ENCODE measurements at places on chromosomes 3 and 15.

DNA sequence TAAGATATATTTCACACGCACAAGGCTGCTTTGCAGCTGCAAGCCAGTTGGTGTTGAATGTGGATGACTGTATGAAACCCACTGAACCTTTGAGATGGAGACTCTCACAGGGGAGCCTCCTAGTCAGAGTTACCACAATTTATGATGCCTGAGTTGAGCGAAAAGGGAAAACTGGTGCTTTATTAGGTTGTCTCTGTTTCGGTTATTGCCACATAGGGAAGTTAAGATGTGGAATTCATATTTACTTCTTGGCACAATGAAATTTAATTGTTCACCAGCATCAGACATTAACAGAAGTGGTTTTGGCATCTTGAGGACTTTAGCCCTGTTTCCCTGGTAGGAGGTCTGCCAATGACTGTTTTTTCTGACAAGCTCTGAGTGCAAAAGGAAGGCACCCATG lies 358.2 kb downstream of the SQOR start:
- no peaks in the 10 kb centered on the region for H3K27me3 ChIP-seq
- H3K4me1 ChIP-seq: no peaks in the 10 kb centered on the region
- H3K27ac ChIP-seq: no peak overlapping the region
- no peaks in the 10 kb centered on the region for H3K36me3 ChIP-seq
- no peak for DNase-seq

- DNase-seq: no peak
- no peak overlapping the region for H3K27ac ChIP-seq
- H3K4me3 ChIP-seq: peak overlapping the region; percentile 4
- no peaks in the 10 kb centered on the region for H3K4me1 ChIP-seq
Observed at GRCh38 chr3:64445109-64445943, 220.1 kb upstream of the PRICKLE2 start.

DNA sequence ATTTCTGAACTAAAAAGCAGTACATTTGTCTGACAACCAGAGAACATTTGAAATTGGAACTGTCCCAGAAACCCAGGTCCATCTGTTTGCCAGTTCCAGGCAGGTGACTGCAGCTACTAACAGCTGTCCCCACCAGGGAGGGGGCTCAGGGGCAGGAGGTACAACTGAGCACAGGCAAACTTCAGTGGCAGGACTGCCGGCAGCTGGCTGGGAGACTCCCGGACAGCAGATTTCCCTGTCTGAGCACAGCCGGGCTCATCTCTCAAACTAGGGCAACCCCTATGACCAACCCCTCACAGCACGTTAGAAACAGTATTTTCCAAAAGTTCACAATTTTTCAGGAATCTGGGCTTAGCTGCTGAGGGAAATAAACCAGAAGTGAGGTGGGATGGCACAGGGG lies 88.8 kb downstream of the MEGF11 start:
- DNase-seq: no peak
- no peaks in the 10 kb centered on the region for H3K4me1 ChIP-seq
- no peak overlapping the region for H3K27ac ChIP-seq
- H3K27me3 ChIP-seq: no peaks in the 10 kb centered on the region
- H3K36me3 ChIP-seq: no peaks in the 10 kb centered on the region

DNA sequence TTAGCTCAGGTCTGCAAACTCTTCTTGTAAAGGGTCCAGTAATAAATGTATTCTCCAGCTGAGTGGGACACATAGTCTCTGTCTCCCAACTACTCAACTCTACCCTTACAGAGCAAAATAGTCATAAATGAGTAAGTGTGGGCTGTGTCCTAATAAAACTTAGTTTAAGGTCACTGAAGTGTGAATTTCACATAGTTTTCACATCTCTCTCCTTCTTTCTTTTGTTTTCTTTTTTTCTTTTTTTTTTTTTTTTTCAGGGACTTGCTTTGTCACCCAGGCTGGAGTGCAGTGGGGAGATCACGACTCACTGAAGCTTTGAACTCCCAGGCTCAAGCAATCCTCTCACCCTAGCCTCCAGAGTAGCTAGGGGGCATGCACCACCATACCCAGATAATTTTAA lies 1.9 kb upstream of the ACTL6A start:
- H3K27me3 ChIP-seq: peaks cover 13% of the 10 kb centered on the region
- peaks cover 2% of the 10 kb centered on the region for H3K36me3 ChIP-seq
- H3K27ac ChIP-seq: no peak overlapping the region
- no peak overlapping the region for H3K4me3 ChIP-seq
- H3K4me1 ChIP-seq: peaks cover 28% of the 10 kb centered on the region

DNA sequence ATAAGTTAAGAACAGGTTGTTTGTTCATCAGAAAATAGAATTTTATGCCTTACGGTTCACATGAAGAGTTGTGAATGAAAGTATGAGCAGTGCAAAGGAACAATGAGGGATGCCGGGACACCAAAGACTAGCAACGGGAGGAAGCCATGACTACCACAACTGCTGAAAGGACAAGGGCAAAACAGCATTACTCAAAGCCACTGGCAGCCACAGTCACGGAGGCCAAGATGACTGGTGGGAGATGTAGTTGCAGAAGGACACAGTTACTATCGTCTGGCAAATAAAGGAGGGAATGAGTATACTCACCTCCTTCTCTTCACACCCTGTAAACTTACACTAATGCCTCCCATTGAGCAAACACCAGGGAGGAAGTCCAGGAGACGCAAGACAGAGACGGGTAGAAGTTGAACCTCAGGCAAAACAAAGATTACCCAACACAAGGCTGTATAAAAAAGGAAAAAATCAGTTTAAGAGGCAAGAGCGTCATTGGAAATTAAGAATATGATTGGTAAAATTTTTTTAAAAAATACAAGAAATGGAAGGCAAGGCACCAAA lies 675.5 kb downstream of the FHIT start:
- no peak overlapping the region for H3K27ac ChIP-seq
- H3K27me3 ChIP-seq: peaks cover 13% of the 10 kb centered on the region
- H3K4me3 ChIP-seq: no peak overlapping the region

- H3K27me3 ChIP-seq: no peaks in the 10 kb centered on the region
- no peaks in the 10 kb centered on the region for H3K36me3 ChIP-seq
- no peak overlapping the region for H3K27ac ChIP-seq
- H3K4me1 ChIP-seq: no peaks in the 10 kb centered on the region
- DNase-seq: no peak
- H3K4me3 ChIP-seq: no peak overlapping the region
Observed at GRCh38 chr3:43748179-43748578, 57.4 kb downstream of the ABHD5 start.

DNA sequence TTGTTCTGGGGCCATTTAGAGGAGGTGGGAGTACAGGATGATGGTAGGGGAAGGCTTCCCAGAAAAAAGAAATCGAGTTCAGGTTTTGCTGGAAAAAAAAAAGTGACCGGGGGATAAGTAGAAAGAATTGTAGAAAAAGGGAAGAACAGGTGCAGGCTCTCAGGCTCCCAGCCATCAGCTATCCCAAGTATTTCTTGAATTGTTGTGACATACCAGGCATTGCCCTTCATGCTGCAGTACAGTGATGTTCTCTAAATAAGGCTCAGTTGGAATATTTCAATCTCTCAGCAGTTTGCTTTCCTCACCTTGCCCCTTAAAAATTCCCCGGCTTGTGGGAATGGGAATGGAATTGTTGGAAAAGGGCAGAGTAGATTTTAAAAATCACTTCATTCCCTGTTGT lies 82.5 kb upstream of the RGMA start:
- no peaks in the 10 kb centered on the region for H3K36me3 ChIP-seq
- no peaks in the 10 kb centered on the region for H3K4me1 ChIP-seq
- DNase-seq: no peak
- no peak overlapping the region for H3K4me3 ChIP-seq

- no peak overlapping the region for H3K4me3 ChIP-seq
- H3K36me3 ChIP-seq: no peaks in the 10 kb centered on the region
- DNase-seq: no peak
- peaks cover 2% of the 10 kb centered on the region for H3K4me1 ChIP-seq
Observed at GRCh38 chr15:70879401-70879800, 12.8 kb downstream of the THAP10 start.

- H3K4me3 ChIP-seq: no peak overlapping the region
- no peaks in the 10 kb centered on the region for H3K36me3 ChIP-seq
- H3K27me3 ChIP-seq: peaks cover 32% of the 10 kb centered on the region
Observed at GRCh38 chr3:161213644-161214043, 7.5 kb upstream of the NMD3 start.

- no peaks in the 10 kb centered on the region for H3K36me3 ChIP-seq
- H3K4me1 ChIP-seq: no peaks in the 10 kb centered on the region
- H3K27ac ChIP-seq: no peak overlapping the region
- peaks cover 10% of the 10 kb centered on the region for H3K27me3 ChIP-seq
Observed at GRCh38 chr15:69881766-69882165, 216.0 kb downstream of the TLE3 start.

- H3K27ac ChIP-seq: no peak overlapping the region
- DNase-seq: no peak
- H3K4me1 ChIP-seq: peaks cover 3% of the 10 kb centered on the region
- no peak overlapping the region for H3K4me3 ChIP-seq
Observed at GRCh38 chr3:46027736-46028397, 584 bp upstream of the XCR1 start.

- H3K4me1 ChIP-seq: peaks cover 9% of the 10 kb centered on the region
- peaks cover 72% of the 10 kb centered on the region for H3K36me3 ChIP-seq
- no peak overlapping the region for H3K4me3 ChIP-seq
- H3K27ac ChIP-seq: no peak overlapping the region
Observed at GRCh38 chr15:89308236-89308635, 26.4 kb downstream of the POLG start.

GRCh38 chr3:121018917-121019321 lies 110.9 kb downstream of the STXBP5L start:
- H3K36me3 ChIP-seq: no peaks in the 10 kb centered on the region
- H3K27ac ChIP-seq: no peak overlapping the region
- no peaks in the 10 kb centered on the region for H3K27me3 ChIP-seq
- no peak overlapping the region for H3K4me3 ChIP-seq
- H3K4me1 ChIP-seq: no peaks in the 10 kb centered on the region

- peaks cover 21% of the 10 kb centered on the region for H3K27me3 ChIP-seq
- no peak overlapping the region for H3K4me3 ChIP-seq
- no peak for DNase-seq
Observed at GRCh38 chr15:39699516-39700374, 82.9 kb downstream of the FSIP1 start.

DNA sequence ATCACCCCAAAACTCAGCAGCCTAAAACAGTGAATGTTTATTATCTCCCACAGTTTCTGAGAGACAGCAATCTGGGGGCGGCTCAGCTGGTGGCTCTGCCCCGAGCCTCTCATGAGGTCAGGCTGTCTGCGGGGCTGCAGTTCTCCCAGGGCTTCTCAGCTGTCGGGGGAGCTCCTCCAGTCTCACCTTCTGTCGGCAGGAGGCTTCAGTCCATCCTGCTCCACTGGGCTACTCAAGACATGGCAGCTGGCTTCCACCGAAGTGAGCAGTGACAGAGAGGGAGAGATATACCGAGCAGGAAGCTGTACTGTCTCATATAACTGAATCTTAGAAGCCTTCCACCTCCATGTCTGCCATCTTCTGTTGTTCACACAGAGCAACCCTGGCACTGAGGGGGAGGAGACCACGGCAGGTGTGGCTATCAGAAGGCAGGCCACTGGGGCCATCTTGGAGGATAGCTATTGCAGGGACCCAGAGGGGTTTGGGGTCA lies 72.8 kb upstream of the ITGA11 start:
- DNase-seq: no peak
- peak overlapping the region; percentile 13 for H3K4me3 ChIP-seq
- H3K4me1 ChIP-seq: no peaks in the 10 kb centered on the region
- H3K27ac ChIP-seq: no peak overlapping the region

GRCh38 chr3:74845081-74845480 lies 230.6 kb upstream of the CNTN3 start:
- DNase-seq: no peak
- no peak overlapping the region for H3K4me3 ChIP-seq
- H3K36me3 ChIP-seq: no peaks in the 10 kb centered on the region
- no peak overlapping the region for H3K27ac ChIP-seq

GRCh38 chr15:36278219-36278618 lies 301.2 kb upstream of the CDIN1 start:
- no peaks in the 10 kb centered on the region for H3K36me3 ChIP-seq
- H3K4me3 ChIP-seq: no peak overlapping the region
- no peak overlapping the region for H3K27ac ChIP-seq

DNA sequence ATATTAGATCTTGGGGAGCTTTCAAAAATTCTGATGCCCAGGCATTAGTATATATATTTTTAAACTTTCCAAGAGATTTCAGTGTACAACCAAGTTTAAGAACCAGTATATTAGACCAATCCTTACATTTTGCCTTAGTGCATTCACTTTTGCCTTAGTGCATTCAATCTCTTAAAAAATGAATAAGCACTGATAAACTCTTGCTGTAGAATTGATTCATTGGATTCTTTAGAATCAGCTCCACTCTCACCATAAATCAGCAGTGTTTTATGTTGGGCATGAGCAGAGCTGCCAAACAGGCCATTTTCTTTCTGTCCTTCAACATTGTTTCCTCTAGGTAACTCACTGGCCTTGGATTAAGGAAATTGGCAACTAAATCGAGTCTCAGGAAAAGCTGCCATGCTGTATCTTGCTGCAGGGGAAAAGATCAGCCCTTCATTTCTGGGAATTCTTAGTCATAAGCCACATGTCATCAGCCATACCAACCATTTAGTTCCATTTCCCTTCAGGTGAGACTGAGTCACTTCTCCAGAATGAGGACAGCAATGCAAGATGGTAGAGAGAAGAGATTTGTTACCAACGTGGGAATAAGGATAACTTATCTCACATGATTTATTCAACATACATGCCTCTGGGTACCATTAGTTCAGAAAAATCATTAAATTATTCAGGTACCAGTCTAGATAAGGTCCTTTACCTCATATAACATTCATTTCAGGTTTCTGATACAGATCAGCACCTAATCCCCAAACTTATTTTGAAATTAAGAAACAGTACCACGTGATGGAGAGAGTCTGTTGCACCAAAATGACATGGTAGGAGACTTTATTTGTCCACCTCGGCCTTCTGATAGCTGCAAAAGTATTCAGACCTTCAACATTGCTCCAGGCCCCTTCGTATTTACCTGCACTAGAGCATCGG lies 192.5 kb downstream of the P3H2 start:
- H3K36me3 ChIP-seq: no peaks in the 10 kb centered on the region
- H3K4me1 ChIP-seq: peaks cover 4% of the 10 kb centered on the region

GRCh38 chr3:140284372-140284771 lies 349.4 kb downstream of the CLSTN2 start:
- H3K36me3 ChIP-seq: no peaks in the 10 kb centered on the region
- no peak for DNase-seq
- no peak overlapping the region for H3K4me3 ChIP-seq
- no peak overlapping the region for H3K27ac ChIP-seq
- no peaks in the 10 kb centered on the region for H3K4me1 ChIP-seq
- H3K27me3 ChIP-seq: peaks cover 4% of the 10 kb centered on the region

DNA sequence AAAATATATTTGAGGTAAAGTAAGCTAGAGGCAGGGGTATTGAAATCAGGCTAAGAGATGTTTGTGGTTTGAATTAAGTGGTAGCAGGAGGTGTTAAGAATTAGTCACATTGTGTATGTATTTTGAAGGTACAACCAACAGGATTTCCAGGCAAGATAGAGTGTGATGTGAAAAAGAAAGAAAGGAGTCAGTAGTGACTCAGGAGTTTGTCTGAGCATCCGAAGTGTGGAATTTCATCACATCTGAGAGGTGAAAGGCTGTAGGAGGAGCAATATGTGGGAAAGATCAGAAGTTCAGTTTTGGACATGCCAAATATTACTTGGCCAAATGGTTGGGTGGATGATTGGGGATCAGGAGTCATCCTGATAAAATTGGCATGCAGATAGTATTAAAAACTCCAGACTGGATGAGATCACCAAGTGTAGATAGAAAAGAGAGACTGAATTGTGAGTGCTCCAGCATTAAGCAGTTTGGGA lies 32.1 kb upstream of the EBLN2 start:
- peak; percentile 23 for DNase-seq
- H3K27me3 ChIP-seq: no peaks in the 10 kb centered on the region
- H3K36me3 ChIP-seq: peaks cover 24% of the 10 kb centered on the region
- peaks cover 49% of the 10 kb centered on the region for H3K4me1 ChIP-seq
- H3K27ac ChIP-seq: peak overlapping the region; percentile 56

All from T-helper 2 cell treated with Interferon-gamma antibody and Interleukin-4, amounts not matched to agents 5 μg/mL and 100 μg/mL, for 36 hours (primary cell).